Glomerular endothelial cell (primary cell): ENCODE measurements at places on chromosomes 2 and 18. TPM values are rescaled to one million over a fixed set of nuclear protein-coding genes. Genes with fewer than 3 reads are reported as not detected.

DNA sequence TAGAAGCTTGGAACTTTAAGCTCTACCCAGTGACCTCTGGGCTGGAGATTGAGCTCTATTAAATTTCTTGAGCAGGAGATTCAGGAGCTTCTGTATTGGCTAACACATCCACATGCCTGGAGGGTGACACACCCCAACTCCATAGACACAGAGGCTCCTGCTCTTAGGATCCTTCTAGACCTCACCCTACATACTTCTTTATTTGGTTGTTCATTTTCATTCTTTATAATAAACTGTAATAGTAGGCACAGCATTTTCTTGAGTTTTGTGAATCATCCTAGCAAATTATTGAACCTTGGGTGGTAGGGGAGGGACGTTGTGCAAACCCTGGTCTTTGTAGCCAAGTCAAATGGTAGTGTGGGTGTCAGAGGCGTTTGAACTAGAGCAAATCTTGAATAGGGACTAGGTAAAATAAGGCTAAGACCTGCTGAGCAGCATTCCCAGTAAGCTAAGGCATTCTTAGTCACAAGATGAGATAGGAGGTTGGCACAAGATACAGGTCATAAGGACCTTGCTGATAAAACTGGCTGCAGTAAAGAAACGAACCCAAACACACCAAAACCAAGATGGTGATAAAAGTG lies 323.8 kb upstream of the GALNT5 start:
- no peak for DNase-seq

The KIAA2012 gene
- not detected in 2 replicates for total RNA-seq

- DNase-seq = no peak
These were observed 62.8 kb upstream of the DTNA start for GRCh38 chr18:34647251-34647650.

GRCh38 chr18:12960853-12961397 lies 13.1 kb downstream of the SEH1L start:
- no peak for DNase-seq

The SERPINB3 gene
- not detected in 2 replicates for total RNA-seq

The MAPRE3 gene
- total RNA-seq = 5.4 and 7.4 TPM in 2 replicates
